ENCODE measurements at places on chromosomes 12 and 14.

DNA sequence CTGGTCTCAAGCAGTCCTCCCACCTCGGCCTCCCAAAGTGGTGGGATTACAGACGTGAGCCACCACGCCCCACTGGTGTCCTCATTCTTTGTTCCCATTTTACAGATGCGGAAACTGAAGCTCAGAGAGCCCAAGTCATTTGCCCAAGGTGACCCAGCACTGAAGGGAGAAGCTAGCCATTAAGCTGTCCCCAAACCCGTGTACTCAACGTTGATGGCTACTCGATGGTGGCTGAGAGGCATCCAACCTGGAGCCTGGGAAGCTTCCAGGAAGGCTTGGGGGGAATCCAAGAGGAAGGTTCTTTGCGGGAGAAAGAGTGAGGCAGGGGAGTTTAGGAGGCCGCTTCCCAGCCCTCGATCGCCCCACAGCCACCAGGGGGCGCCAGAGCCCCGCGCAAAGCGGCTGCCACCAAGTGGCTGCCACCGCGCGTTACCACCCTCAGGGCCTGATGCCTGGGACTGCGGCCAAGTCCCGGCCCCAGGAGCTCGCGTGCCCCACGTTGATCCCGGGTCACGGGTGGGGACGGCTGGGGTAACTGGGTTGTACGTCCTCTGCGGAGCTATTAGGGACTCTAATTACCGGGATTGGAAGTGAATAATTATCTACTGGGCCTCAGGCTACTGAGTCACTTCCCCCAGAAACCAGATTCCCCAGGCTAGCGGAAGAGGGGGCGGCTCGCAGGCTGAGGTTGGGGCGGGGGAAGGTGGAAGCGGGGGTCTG lies 8.8 kb upstream of the SH2B3 start:
- DNase-seq, result peak; percentile 90

DNA sequence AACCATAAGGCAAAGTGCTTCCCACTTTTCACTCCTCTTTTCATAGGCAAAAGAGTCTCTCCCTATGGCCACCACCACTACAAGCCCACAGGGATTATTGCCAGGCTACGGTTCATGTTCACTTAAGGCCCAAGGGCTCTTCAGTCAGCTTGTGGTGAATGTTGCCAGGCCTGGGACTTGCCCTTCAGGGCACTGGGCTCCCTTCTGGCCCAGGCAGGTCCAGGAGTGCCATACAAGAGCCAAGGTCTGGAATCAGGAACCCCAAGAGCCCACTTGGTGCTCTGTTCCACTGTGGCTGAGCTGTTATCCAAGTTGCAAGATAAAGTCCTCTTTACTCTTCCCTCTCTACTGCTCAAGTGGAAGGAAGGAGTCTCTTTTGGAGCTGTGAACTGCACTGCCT lies 307.6 kb downstream of the FUT8 start:
- no peak for DNase-seq

GRCh38 chr12:124637581-124637981 lies 70.2 kb upstream of the NCOR2 start:
- no peak for DNase-seq

- DNase-seq, result peak; percentile 61
Observed at GRCh38 chr14:61894452-61895077, 132.3 kb downstream of the SNAPC1 start.

GRCh38 chr12:51188359-51189051 lies 15.6 kb upstream of the TFCP2 start:
- DNase-seq, result no peak

- DNase-seq, result no peak
Observed at GRCh38 chr14:81434230-81434629, 34.1 kb upstream of the STON2 start.

Data from stimulated activated CD4-positive, alpha-beta T cell treated with anti-CD3 and anti-CD28 coated beads, Interleukin-4, amount 100 ng/mL, for 1 hour (primary cell).